CD4-positive, CD25-positive, alpha-beta regulatory T cell (primary cell): ENCODE measurements at places on chromosomes 6 and 20. TPM values are rescaled to one million over a fixed set of nuclear protein-coding genes. Genes with fewer than 3 reads are reported as not detected.

MYH7B gene
- total RNA-seq = 0.20 TPM

DNA sequence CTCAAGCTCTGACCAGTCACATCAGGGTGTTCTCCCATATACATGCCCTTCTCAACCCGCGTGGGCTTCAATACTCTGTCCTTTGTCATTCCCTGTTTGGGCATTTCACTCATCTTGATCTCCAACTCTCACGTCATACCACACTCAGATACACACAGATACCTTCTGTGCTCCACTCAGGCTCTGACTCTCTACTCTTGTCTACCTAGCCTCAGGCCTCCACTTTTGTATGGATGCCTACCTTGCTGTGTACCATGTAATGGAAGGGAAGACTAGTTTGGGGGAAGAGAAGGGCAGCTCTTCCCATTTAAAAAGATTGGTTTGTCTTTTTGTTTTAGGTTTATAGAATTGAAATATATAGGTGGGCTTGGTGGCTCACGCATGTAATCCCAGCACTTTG is 48.6 kb downstream of the ASXL1 start:
- H3K27ac ChIP-seq = no peak overlapping the region
- H3K36me3 ChIP-seq = peaks cover 27% of the 10 kb centered on the region
- H3K4me3 ChIP-seq = peak overlapping the region; percentile 55
- H3K27me3 ChIP-seq = no peaks in the 10 kb centered on the region
- no peak for DNase-seq

DNA sequence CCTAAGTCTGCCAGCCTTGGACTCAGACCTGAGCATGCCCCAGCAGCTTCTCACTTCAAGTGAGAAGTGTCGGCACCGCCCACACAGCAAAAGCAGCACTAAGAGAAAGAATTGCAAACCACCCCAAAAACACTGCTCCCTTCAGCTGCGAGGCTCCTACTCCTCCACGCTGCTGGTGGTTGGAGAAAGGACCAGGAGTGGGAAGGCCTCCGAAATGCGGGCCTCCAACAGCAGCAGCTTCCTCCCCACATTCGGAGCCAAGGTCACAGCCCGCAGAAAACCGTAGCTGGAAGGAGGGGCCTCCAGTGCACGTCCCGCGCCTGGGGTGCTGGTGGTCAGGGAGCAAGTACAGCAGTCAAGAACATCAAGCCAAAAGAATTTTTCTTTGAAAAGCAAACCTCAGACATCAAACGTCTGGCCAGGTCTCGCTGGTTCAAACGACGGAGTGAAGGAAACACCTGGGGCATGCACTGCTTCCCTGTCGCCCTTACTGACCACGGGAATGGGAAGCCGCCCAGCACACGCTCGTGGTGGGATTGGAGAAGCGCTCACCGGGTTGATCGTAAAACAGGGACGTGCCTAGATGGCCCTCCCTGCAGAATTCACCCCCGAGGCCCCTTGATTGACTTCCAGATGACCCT is 185.6 kb upstream of the CST7 start:
- no peak overlapping the region for H3K4me3 ChIP-seq
- no peak overlapping the region for H3K27ac ChIP-seq
- no peaks in the 10 kb centered on the region for H3K27me3 ChIP-seq
- DNase-seq = no peak

- DNase-seq = no peak
- no peak overlapping the region for H3K27ac ChIP-seq
- no peaks in the 10 kb centered on the region for H3K4me1 ChIP-seq
- no peak overlapping the region for H3K4me3 ChIP-seq
- H3K27me3 ChIP-seq = no peaks in the 10 kb centered on the region
Observed at GRCh38 chr6:54515013-54515412, 206.8 kb downstream of the TINAG start.

DNA sequence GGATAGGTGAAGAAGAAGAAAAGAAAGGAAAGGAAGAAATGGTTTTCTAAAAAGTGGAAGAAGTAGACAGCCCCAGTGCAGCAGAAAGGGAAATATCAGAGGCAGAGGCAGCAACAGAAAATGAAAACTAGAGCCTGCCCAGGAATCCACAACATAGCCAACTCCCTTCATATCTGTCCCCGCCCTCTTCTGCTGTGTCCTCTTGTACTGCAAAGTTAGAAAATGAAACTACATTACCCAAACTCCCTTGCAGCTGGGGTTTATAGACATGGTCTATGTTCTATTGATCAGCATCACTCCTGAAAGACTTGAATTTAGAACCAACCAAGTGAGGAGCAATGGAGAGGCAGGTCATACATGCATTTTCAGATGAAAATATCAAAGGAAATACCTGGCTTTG is 200.5 kb upstream of the PHACTR1 start:
- H3K36me3 ChIP-seq = no peaks in the 10 kb centered on the region
- peak; percentile 4 for DNase-seq
- no peaks in the 10 kb centered on the region for H3K27me3 ChIP-seq
- H3K27ac ChIP-seq = no peak overlapping the region
- no peaks in the 10 kb centered on the region for H3K4me1 ChIP-seq
- H3K4me3 ChIP-seq = no peak overlapping the region

- peaks cover 28% of the 10 kb centered on the region for H3K36me3 ChIP-seq
- peak overlapping the region; percentile 71 for H3K27ac ChIP-seq
- H3K27me3 ChIP-seq = no peaks in the 10 kb centered on the region
- DNase-seq = peak; percentile 41
- H3K4me1 ChIP-seq = peaks cover 24% of the 10 kb centered on the region
Observed at GRCh38 chr20:32333181-32333987, 24.7 kb upstream of the ASXL1 start.

DNA sequence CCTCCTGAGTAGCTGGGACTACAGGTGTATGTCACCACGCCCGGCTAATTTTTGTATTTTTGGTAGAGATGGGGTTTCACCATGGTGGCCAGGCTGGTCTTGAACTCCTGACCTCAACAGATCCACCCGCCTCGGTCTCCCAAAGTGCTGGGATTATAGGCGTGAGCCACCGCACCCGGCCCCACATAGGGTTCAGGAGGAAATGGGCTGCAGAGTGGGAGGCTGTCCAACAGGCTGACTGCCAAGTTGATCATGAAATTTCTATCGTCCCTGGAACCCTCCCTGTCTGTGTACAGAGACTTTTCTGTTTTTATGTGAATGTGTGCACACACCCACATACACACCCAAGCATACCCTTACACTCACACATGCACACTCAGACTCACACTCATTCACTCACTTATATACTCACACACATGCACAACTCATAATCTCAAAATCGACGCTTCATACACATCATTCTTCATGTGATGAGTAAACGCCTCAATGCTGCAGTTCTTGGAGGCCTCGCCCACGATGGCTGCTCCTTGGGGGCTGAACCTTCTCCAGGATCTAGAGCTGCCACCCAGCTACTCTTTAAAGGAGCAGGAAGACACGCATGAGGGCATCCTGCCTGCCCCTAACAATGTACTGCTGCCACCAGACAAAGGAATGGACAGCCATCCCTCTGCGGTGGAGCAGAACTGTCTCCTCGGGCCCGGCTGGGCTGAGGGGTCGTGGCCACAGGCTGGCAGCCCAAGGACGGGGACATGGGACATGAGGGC is 35.6 kb downstream of the SUN5 start:
- no peaks in the 10 kb centered on the region for H3K27me3 ChIP-seq
- H3K36me3 ChIP-seq = no peaks in the 10 kb centered on the region
- H3K4me3 ChIP-seq = no peak overlapping the region
- peaks cover 89% of the 10 kb centered on the region for H3K4me1 ChIP-seq
- H3K27ac ChIP-seq = peak overlapping the region; percentile 97

HINT3 gene
- 11.6 TPM for total RNA-seq

DNA sequence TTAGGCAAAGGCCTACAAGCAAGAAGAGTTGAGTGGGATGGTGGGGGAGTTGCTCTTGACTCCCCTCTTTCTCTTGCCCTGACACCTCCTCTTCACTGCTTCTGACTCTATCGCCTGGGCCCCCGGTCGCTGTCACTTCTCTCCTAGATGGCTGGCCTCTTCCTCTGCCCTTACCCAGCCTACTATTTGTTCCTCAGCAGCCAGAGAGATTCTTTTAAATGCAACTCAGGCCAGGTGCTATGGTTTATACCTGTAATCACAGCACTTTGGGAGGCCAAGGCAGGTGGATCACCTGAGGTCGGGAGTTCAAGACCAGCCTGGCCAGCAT is 4.3 kb upstream of the PDYN start:
- no peak overlapping the region for H3K4me3 ChIP-seq
- no peak overlapping the region for H3K27ac ChIP-seq
- no peaks in the 10 kb centered on the region for H3K27me3 ChIP-seq
- no peaks in the 10 kb centered on the region for H3K36me3 ChIP-seq
- no peaks in the 10 kb centered on the region for H3K4me1 ChIP-seq
- DNase-seq = no peak

DNA sequence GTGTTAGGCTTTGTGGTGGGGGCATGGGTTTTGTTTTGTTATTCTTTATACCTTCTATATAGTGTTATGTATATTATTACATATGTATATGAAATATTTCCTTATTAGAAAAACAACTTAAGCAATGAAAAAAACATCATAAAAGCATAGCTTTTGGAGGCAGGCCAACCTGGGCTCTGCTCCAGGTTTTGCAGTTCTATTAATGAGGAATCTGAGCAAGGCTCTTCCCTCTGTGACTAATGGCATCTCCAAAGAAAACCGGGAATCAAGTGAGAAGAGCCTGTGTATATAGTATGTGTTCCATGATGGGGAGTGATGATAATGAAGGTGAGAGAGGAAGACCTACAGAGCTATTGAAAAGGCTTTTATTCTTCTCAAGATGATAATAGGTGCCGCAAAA is 291.1 kb downstream of the CLIC5 start:
- no peaks in the 10 kb centered on the region for H3K27me3 ChIP-seq
- no peak overlapping the region for H3K4me3 ChIP-seq
- DNase-seq = no peak
- no peaks in the 10 kb centered on the region for H3K4me1 ChIP-seq
- no peaks in the 10 kb centered on the region for H3K36me3 ChIP-seq
- H3K27ac ChIP-seq = no peak overlapping the region

DNA sequence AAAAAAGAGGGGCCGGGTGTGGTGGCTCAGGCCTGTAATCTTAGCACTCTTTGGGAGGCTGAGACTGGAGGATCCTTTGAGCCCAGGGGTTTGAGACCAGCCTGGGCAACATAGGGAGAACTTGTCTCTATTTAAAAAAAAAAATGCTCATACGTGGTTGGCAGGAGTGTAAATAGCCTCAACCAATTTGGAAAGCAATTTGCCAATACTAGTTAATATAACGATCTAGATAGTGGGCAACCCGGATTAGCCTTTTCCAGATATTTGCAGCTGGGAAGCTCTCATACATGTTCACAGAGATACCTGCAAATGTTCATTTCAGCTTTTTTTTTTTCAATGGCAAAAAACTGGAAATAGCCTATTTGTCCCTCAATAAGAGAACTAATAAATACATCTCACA is 39.0 kb upstream of the SLC23A2 start:
- no peaks in the 10 kb centered on the region for H3K36me3 ChIP-seq
- no peak overlapping the region for H3K27ac ChIP-seq
- no peak for DNase-seq
- H3K4me3 ChIP-seq = no peak overlapping the region
- H3K27me3 ChIP-seq = no peaks in the 10 kb centered on the region
- no peaks in the 10 kb centered on the region for H3K4me1 ChIP-seq

DNA sequence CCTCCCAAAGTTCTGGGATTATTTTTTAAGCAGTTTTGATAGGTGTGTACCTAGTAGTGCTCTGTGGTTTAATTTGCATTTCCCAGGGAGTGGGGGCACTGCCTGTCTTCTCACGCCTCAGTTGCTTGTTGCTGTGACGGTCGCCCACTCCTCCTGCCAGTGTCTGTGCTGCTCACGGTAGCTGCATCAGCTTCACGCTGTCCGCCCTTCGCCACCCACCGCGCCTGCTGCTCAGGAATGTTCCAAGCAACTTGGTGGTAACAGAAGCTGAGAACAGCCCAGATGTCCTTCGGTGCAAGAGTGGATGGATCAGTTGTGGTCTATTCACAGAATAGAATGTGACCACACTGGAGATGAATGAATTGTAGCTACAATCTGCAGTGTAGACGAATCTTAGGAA is 22.9 kb downstream of the DNAJC5 start:
- no peaks in the 10 kb centered on the region for H3K4me1 ChIP-seq
- H3K36me3 ChIP-seq = peaks cover 14% of the 10 kb centered on the region
- H3K27ac ChIP-seq = no peak overlapping the region
- H3K4me3 ChIP-seq = no peak overlapping the region

- no peak overlapping the region for H3K27ac ChIP-seq
- no peaks in the 10 kb centered on the region for H3K27me3 ChIP-seq
- H3K4me1 ChIP-seq = no peaks in the 10 kb centered on the region
- DNase-seq = no peak
- no peak overlapping the region for H3K4me3 ChIP-seq
Observed at GRCh38 chr6:76861403-76861802, 601.9 kb downstream of the HTR1B start.

RPRD1B gene
- total RNA-seq = 54.0 TPM

GRCh38 chr6:14664621-14665315 is 547.2 kb downstream of the CD83 start:
- H3K4me3 ChIP-seq = no peak overlapping the region
- H3K36me3 ChIP-seq = no peaks in the 10 kb centered on the region
- H3K27ac ChIP-seq = no peak overlapping the region
- H3K4me1 ChIP-seq = peaks cover 16% of the 10 kb centered on the region
- no peaks in the 10 kb centered on the region for H3K27me3 ChIP-seq
- no peak for DNase-seq

DNA sequence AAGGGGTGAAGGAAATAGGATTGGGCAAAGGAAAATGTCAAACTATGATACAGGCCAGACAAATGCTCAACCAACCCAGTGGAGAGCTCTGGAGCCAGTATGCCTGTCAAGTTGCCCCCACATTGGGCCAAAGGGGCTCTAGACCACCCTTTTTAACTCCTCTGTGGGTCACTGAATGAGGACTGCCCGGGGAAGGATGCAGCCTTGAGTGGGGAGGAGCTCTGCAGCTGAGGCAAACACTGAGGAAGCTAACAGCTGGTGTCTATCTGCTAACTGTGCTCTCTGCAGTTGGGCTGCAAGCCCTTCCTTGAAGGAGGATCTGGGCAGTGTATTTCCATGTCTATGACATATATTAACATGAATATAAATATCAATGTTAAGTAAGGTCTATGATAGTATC is 98.4 kb upstream of the PRSS16 start:
- H3K36me3 ChIP-seq = no peaks in the 10 kb centered on the region
- H3K4me1 ChIP-seq = peaks cover 13% of the 10 kb centered on the region
- H3K27ac ChIP-seq = no peak overlapping the region
- no peak for DNase-seq
- no peak overlapping the region for H3K4me3 ChIP-seq
